ENCODE measurements at places on chromosomes 7 and 10. TPM values are rescaled to one million over a fixed set of nuclear protein-coding genes. Genes with fewer than 3 reads are reported as not detected.

ABCC2 gene
- total RNA-seq, result 2.1 TPM

LEP gene
- 5.2 TPM for total RNA-seq

ATG9B gene
- not detected for total RNA-seq

PNLIPRP3 gene
- total RNA-seq, result not detected

SPDYE2 gene
- total RNA-seq, result not detected

OR9A4 gene
- not detected for total RNA-seq

TMEM270 gene
- not detected for total RNA-seq

AGMO gene
- 1.3 TPM for total RNA-seq

TACC2 gene
- 54.6 TPM for total RNA-seq

LRWD1 gene
- total RNA-seq, result 9.2 TPM

FAM25A gene
- total RNA-seq, result not detected

STEAP1 gene
- total RNA-seq, result 33.6 TPM

SLC29A4 gene
- 1.4 TPM for total RNA-seq

ANTXRL gene
- not detected for total RNA-seq

RSPH10B2 gene
- total RNA-seq, result 0.33 TPM

SLC18A3 gene
- total RNA-seq, result not detected

HOGA1 gene
- total RNA-seq, result 1.5 TPM

VWA2 gene
- not detected for total RNA-seq

MAGI2 gene
- 17.9 TPM for total RNA-seq

SGPL1 gene
- total RNA-seq, result 37.2 TPM

CALHM1 gene
- not detected for total RNA-seq

COL1A2 gene
- 2,112 TPM for total RNA-seq

CRHR2 gene
- 0.10 TPM for total RNA-seq

OAT gene
- total RNA-seq, result 113 TPM

HDAC9 gene
- total RNA-seq, result 145 TPM

KDM7A gene
- 23.1 TPM for total RNA-seq

MPP7 gene
- 37.1 TPM for total RNA-seq

CRYGN gene
- 0.42 TPM for total RNA-seq

FXYD4 gene
- not detected for total RNA-seq

ANKRD1 gene
- total RNA-seq, result 43.7 TPM

TEX36 gene
- not detected for total RNA-seq

SPOCK2 gene
- total RNA-seq, result 2.4 TPM

INA gene
- total RNA-seq, result 0.10 TPM

PRSS37 gene
- not detected for total RNA-seq

ADIRF gene
- total RNA-seq, result 188 TPM

STOX1 gene
- total RNA-seq, result 0.32 TPM

PON1 gene
- not detected for total RNA-seq

GSTO2 gene
- 1.9 TPM for total RNA-seq

GTF2IRD1 gene
- 17.0 TPM for total RNA-seq

CALHM3 gene
- not detected for total RNA-seq

HOXA2 gene
- 2.0 TPM for total RNA-seq

PRPS1L1 gene
- total RNA-seq, result not detected

PIK3CG gene
- total RNA-seq, result 7.0 TPM

PAX4 gene
- total RNA-seq, result not detected

NSUN5 gene
- 14.1 TPM for total RNA-seq

NEBL gene
- 3.5 TPM for total RNA-seq

STRIP2 gene
- total RNA-seq, result 0.33 TPM

NUTM2E gene
- total RNA-seq, result 0.46 TPM

BUD31 gene
- total RNA-seq, result 48.2 TPM

CTTNBP2 gene
- 7.9 TPM for total RNA-seq

SAMD9L gene
- 11.5 TPM for total RNA-seq

SYT15 gene
- 5.9 TPM for total RNA-seq

ZNF239 gene
- total RNA-seq, result 4.4 TPM

ZNF277 gene
- total RNA-seq, result 19.8 TPM

PPP1R17 gene
- total RNA-seq, result not detected

All from posterior vena cava (tissue), 2 donors.